NCI-H2029 (cell line): ENCODE measurements at places on chromosomes 1 and 21.

GRCh38 chr1:220298470-220299205, 26.4 kb upstream of the RAB3GAP2 start:
- DNase-seq = no peak

- no peak for DNase-seq
Observed at GRCh38 chr1:36085686-36086526, 2.0 kb downstream of the TEKT2 start.

DNA sequence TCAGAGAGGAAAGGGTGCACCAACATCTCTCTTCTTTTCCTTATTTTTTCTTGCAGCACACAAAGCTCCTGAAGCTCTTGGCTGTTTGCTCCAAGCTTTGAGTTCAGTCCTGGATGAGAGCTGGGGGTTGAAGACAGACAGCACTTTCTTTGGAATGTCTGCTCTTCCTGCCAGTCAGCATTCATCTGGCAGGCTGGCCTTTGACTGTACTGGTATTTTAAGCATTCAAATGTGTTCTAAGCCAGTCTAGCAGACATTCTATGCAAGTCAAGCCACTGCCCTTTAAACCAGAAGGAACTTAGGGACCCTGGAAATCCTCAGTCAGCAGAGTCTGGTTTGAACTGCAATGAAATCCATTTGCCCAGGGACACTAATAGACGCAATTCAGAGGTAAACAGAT, 45.0 kb downstream of the XCL1 start:
- no peak for DNase-seq

GRCh38 chr21:32094804-32095203, 184.0 kb downstream of the MIS18A start:
- no peak for DNase-seq
